RKO (cell line): ENCODE measurements at places on chromosomes 1 and 21.

DNA sequence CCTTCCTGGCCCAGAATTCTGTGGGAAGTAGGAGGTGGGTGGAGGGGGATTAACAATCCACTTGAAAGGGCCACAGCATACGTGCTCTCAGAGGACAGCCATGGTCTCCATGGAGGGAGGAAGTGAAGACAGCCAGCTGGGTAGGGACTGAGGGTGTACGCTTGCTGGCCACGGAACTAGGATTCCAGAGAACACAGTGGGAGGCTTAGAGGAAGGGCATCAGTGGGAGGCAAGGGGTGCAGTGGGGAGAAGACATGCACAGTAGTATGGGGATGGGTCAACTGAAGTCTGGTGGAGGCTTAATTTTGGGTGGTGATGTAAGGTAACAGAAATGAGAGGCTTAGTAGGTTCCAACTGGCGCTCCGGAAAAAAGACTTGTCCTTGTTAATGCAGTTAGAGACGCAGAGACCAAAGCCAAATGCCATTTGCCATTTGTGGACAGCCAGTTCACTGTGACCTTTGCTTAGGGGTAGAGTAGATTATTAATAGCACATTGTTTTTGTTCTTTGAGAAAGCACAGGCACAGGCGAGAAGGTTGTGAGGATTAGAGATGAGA, 103.0 kb downstream of the ZSCAN20 start:
- DNase-seq, result no peak

GRCh38 chr1:209157546-209158249, 425.8 kb upstream of the CAMK1G start:
- DNase-seq, result no peak

GRCh38 chr21:45391743-45392572, 13.0 kb upstream of the COL18A1 start:
- DNase-seq, result no peak

DNA sequence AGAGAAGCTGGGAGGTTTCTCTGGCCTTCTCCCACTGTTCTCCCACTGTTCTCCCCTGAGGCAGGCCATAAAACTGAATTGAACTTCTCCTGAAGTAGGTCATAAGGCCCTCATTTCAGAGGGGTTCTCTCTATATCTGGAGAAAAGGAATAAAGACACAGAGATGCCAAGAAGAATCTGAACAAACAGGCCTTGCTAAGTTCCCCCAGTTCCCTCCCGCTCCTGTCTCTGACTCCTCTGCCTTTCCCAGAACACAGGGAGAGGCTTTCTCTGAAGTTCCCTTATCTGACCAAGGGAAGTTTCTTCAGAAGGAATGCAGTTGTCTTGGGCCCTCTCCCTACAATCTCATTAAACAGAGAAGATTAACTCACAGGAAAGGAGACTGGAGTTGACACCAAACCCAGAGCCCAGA, 83.4 kb downstream of the SLC16A1 start:
- no peak for DNase-seq

DNA sequence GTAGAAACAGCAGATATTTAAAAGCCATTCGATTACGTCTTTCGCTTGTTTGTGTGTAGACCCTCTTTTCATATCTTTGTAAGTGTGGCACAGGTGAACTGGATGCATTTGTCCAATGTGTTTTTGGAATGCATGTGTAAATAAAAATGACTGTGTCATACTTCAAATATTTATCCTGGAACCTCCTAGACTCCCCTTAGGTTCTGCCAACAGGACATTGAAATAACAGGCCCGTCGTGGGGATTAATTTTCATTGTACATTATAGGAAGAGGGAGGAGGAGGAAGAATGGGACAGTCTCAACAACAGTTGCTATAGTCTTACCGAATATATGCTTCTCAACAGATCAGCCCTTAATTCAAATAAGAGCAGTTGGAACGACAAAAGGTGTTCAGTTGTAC, 95.8 kb downstream of the PRKAB2 start:
- DNase-seq, result no peak

DNA sequence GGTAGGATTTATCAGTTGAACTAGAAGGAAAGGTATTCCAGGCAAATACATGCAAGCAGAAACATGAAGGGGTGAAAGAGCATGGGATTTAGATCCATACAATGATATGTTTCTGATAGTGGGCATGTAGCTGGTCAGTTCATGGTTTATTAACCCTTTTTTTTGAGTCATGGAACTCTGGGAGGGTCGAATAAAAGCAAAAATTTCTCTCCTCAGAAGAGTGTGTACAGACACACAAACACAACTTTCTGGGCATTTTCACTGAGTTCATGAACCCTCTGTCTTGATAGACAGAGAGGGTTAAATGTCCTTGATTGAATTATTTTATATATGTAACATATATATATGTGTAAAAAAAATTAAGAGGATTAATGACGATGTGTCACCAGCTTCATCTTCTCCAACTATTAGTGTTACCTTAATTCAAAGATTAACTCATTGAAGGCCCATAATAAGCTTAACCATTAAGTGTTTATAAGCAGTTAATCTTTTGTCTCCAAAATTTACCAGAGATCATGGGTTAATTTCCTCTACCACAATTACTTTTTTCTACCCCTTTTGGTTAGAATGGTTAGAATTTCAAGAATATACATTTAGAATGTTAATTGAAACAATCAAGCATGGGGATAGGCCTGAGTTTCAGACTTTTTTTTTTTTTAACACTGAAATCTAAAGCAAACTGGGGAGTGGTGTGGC, 4.6 kb downstream of the JUN start:
- DNase-seq, result no peak

GRCh38 chr1:233025157-233025556, 74.7 kb downstream of the NTPCR start:
- no peak for DNase-seq

GRCh38 chr1:67832737-67833601, at the start of gene GNG12:
Gene GNG12 (minus strand): TSS chr1:67833467. CDS start chr1:67707686, 125,781 bp downstream.
- DNase-seq, result peak; percentile 77

DNA sequence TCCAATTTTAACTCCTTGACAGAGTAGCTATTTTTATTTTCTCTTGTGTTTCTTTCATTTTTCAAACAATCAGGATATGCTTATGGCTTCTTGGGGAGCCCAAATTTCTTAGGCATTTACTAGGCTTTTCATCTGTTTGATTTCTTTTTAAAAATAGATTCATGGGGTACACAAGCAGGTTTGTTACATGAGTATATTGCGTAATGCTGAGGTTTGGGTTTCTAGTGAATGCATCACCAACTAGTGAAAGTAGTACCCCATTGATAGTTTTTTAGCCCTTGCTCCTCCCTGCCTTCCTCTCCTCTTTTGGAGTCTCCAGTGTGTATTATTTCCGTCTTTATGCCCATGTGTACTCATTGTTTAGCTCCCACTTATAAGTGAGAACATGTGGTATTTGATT, 190.7 kb downstream of the CENPF start:
- no peak for DNase-seq

- no peak for DNase-seq
These were observed 40.2 kb upstream of the ST6GALNAC5 start for GRCh38 chr1:76827066-76827465.

GRCh38 chr21:29640080-29640508, 299.7 kb downstream of the GRIK1 start:
- no peak for DNase-seq

GRCh38 chr1:23636009-23636408, 55.6 kb upstream of the RPL11 start:
- DNase-seq, result no peak
